ENCODE measurements at places on chromosomes 3 and 15.

DNA sequence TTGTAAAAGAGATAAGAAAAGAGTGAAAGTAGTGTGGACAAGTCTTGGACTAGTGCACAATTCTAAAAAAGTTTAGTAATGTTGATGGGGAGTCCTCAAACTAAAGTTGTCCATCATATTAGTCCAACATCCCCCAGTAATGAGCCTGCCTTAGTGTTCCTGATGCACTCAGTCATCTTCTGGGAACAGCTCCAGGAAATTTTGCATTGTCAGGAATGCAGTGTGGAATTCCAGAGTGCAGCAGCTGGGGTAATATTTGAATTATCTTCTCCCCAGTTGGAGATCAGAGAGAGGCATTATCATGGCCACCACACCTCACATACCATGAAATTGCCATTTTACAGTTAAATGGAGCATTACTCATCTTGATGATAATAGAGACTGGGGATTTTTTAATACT lies 528.8 kb upstream of the NAALADL2 start:
- no peak for DNase-seq

DNA sequence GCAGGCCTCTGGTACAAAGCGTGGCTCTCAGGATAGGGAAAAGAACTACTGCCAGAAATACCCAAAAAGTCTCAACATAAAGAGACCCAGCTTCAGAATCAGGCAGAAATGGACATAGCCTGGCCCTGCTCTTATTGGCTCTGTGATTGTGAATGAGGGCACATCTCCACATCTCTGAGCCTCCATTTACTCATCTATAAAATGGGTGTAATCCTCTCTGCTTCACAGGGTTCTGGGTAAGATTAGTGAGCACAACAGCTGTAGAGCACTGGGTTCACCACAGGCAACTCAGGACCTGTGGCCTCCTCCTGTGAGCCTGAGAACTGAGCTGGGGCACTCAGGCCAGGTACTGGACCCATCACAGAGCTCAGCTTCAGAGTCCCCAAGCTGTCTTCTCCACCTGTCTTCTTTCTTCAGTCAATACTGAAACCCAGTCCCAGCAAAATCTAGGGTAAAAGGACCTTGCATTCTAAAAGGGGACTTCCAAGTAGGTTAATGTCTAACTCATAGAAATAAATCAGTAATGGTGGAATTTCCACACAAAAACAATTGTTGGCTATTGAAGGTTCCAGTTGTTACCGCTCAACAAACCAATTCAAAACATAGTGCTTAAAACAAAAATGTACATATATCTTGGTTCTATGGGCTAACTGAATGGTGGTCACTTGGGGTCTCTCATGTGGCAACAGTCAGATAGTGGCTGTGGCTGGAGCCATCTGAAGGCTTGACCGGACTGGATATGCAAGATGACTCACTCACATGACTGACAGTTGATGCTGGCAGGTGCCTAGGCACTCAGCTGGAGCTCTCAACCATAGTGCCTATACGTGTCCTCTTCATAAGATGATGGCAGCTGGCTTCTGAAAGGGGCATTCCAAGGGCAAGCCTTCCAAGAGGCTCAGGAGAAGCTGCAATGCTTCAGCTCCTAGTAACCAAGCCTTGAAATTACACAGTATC lies 47.3 kb downstream of the TRIM42 start:
- no peak for DNase-seq

DNA sequence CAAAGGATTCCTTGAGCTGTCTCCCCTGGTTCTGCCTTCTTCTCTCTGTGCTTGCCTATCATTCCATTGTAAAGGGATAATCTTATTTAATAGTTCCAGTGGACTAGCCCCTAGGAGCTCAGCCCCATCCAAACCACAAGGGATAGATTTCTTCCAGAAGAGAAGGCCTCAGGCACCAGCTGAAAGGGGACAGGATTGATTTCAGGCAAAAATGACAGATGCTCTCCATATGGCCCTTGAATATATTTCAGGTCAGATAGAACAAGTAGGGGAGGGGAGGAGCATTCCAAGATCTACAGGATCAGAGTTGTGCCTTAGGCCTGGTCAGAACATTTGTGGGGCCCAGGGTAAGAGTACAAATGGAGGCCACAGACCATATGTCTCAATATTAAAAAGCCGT lies 85.3 kb downstream of the RPLP1 start:
- no peak for DNase-seq

GRCh38 chr3:38169027-38169317 lies 3.6 kb downstream of the OXSR1 start:
- no peak for DNase-seq

DNA sequence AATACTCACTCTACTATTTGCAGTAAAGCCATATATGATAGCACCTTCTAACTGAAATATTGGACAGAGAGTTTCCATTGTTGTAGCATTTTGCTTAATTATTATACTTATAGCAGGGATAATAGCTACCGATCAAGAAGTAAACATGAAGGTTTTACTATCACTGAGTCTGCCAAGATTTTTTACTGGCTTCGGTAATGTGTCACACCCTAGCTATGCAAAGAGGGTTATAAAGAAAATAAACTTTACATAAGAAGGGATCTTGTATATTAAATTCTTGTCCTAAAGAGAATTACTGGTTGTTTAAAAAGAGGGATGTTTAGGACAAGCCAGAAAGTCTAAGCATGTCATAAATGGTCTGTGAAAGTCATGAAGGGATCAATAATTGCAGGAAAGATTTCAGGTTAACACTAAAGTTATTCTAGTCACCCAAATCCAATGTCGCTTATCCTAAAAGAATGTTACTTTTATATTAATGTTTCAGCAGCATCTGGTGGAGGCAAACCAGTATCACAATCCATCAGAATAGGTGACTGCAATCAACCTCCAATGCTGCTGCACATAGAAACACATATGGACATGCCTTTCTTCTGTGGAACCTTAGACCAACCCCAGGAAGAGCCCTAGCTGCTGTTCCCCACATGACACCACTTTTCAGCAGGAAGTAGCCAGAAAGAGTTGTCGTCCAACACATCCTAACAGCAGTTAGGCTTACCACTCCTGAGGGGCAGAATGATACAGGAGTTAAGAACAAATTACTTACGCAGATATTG lies 62.7 kb upstream of the GK5 start:
- DNase-seq = no peak

DNA sequence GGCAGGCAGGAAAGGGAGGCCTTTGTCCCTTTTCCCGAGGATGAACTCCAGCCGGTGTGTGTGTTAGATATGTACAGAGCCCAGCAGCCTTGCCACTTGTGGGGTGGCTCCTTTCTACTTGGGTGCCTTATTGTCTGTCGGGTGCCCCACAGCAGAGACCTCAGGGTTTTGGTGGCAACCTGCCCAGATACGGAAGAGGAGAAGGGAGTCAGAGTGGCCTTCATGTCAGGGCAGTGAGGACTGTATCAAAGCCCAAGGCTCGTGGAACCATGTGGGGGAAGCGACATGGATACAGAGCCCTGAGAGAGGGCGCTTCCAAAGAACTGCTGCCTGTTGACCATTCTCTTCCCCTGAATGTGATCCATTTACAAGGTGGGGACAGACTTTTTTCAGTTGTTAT lies 166.2 kb downstream of the SLCO3A1 start:
- no peak for DNase-seq

DNA sequence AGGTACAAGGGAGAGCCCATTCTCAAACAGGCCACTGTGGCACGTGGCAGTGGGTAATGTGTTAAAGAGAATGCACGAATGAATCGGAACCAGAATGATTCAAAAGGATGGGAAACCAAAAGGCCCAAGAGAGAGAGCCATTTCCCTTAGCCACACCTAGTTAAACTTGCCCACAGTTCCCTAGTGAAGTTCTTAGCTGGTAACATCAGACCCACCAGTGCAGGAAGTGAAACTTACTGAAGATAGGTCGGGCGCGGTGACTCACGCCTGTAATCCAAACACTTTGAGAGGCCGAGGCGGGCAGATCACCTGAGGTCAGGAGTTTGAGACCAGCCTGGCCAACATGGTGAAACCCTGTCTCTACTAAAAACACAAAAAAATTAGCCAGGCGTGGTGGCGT lies 97.1 kb downstream of the MEX3B start:
- DNase-seq = no peak

- no peak for DNase-seq
Observed at GRCh38 chr15:32669896-32670611, 28.5 kb downstream of the SCG5 start.

DNA sequence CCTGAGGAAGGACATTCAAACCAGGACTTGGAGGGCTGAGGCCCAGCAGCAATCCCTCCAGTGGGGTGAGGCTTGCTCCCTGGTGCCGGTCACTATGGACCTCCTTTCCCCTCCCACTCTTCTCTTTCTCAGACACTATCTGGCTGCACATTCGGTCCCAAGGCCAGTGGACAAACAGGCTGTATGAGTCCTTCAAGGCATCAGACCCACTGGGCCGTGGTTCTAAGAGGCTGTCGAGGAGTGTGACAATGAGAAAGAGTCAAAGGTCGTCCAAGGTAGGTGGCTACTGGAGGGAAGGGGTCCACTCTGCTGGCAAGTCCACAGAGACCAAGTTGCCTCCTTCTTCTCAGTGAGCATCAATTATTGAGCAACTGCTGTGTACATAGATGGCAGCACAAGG lies 28.0 kb downstream of the NOX5 start:
- DNase-seq = no peak

GRCh38 chr3:65714134-65714533 lies 324.6 kb downstream of the MAGI1 start:
- no peak for DNase-seq

DNA sequence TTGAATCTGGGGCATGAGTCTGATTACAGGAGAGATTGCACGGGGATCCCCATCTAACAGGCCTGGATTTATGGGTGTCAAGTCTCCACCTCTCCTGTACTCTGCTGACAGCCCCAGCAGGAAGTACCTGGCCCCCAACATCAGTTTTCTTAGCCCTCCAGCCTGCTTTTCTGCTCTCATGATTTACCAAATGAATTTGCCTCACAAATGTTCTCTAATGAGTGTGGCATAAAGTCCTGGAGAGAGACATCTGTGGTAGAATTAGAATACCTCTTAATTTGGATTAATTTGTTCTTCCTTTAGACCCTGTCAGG lies 60.1 kb downstream of the FNDC3B start:
- no peak for DNase-seq

- DNase-seq = no peak
Observed at GRCh38 chr3:187831125-187832051, 86.1 kb upstream of the BCL6 start.

DNA sequence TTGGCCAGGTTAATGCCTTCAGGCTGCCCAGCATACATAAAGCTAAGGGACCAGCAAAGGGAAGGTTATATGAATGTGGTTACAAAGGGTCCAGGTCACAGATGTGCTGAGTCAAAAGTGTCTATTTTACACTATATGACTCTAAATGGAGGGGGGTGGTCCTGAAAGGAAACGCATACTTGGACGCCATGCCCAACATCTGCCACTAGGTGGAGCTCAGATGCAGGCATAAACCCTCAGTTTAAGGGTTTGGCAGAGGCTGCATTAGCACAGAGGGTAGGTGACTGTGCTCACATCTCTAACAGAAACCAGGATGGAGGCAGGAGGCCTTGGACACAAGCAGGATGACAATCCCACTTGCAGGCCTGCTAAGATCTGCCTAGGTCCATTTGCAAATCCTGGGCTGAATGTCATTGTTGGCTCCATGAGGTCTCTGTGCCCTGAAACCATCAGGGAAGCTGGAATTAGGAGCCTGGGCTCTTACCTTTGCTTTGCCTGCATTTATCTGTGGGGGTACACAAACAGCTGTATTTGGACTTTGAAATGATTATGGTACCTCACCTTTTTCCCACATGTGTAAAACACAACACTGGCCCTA lies 55.8 kb downstream of the ZNF621 start:
- DNase-seq = peak; percentile 22

- DNase-seq = no peak
Observed at GRCh38 chr3:83500931-83501330, 1457.9 kb upstream of the CADM2 start.

- DNase-seq = no peak
Observed at GRCh38 chr15:45186771-45187577, 792 bp downstream of the SHF start.

DNA sequence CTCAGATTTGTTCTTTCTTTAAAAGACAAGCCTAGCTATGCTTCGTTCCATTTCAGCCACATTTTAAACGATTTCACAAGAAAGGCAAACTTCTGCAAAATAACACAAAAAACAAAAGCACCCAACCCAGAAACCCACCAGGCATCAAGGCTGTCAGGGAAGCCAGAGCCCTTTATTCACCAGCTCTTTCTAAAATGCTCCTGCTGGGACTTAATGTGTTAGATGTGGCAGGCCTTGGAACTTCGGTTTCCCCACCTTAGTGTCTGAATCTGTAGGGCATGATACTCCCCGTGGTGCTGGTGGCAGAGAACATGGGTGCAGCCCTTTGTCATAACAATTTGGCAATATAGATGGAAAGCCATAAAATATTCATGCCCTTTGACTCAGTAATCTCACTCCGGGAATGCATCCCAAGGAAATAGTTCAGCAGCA lies 56.8 kb upstream of the LCTL start:
- DNase-seq = no peak

DNA sequence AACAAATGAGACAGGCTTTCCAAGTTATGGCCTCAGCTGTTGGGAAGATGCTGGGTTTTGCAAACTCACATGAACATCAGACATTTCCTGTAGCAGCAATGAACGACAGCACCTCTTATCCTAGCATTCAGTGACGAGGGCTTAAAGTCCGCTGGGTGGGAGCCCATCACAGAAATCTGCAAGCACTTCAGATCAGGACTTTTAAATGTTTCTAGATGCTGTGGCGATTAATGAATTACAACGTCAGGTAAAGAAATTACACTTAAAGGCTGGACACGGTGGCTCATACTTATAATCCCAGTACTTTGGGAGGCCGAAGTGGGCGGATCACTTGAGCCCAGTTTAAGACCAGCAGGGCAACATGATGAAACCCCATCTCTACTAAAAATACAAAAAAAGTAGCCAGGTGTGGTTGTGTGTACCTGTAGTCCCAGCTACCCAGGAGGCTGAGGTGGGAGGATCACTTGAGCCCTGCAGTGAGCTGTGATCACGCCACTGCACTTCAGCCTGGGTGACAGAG lies 3.9 kb downstream of the AEN start:
- no peak for DNase-seq

DNA sequence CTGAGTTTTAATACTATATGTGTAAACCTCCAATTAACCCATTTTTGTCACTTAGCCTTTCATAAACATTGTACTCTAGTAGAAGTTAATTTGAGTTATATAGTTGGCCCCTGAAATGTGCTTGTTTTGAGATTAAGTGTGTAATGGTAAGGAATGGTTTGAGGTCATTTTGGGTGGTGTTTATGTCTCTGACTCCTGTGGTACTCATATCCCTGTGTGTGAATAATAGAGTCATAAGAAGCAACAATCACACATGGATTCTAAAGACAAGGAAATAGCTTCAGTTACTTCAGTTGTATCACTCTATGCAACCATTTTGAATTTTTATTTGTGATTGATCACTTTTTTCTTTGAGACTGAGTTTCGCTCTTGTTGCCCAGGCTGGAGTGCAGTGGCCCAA lies 408.5 kb downstream of the MFSD1 start:
- no peak for DNase-seq

DNA sequence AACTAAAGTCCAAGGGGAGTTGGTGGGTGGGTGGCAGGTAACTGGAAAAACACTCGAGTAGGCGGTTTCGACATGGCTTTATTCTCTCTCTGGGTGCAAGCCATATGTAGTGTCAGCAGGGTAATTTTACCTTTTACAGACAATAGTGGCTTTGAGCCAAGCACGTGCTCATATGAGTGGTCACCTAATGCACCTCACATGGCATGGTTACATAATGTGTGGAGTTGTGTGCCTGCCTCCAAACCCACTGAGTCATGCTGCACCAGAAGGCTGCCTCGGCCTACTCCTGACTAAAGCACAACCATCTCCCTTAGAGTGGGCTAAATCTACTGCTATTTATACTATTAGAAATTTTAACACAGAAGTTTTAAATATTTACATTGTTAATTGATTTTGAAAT lies 16.5 kb downstream of the CCRL2 start:
- DNase-seq = no peak

- no peak for DNase-seq
Observed at GRCh38 chr15:41774882-41775417, 666 bp downstream of the MAPKBP1 start.
